ENCODE measurements at places on chromosomes 13 and 19.

DNA sequence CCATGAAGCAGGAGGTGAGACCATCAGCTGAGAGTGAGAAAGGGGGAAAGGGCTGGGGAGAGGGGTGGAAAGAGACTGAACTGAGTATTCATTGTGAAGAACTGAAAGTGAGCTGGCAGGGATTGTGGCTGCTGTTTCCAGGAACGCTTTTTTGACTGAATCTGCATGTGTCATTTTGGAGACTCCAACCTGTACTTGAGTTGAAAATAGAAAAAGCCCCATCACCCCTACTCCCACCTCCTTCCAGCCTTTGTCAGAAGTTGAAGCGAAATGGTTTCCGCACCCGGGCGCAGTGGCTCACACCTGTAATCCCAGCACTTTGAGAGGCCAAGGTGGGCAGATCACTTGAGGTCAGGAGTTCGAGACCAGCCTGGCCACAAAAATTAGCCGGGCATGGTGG, 128.0 kb upstream of the GPR12 start:
- no peak for DNase-seq

DNA sequence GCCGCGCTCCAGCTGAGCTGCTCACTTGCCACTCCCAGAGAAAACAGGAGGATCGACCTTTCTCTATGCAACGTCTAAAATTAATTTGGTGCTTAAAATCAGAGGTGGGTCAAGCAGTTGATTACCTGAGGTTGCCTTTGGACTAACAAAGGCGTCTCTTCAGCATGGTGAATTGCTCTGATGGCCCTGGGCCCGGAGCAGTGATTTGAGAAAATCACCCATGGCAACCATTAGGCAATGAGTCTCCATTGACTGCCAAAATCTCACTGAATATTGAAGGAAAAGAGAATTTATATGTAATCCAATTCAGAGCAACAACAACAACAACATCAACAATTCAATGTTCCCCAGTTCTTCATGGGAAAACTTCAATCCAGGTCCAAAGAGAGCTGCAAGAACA, 61.8 kb downstream of the IRS2 start:
- no peak for DNase-seq

DNA sequence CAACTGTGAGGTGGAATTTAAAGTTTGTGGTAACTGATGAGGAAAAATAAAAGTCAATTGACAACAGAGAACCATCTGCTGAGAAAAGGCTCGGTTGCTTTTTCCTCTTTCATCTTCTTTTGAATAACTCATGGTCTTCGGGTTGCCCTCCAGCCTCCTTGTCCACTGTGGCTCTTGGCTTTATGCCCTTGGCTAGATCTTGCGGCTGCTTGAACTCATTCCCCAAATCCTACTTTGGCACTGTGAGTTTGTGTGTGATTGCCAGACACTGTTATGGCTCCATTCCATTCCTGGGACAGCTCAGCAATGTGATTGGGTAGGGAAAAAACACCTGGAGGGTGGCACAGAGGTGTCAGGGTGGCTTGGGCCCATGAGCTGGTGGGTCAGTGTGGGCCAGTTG, 387.4 kb downstream of the DLEU7 start:
- DNase-seq = no peak

DNA sequence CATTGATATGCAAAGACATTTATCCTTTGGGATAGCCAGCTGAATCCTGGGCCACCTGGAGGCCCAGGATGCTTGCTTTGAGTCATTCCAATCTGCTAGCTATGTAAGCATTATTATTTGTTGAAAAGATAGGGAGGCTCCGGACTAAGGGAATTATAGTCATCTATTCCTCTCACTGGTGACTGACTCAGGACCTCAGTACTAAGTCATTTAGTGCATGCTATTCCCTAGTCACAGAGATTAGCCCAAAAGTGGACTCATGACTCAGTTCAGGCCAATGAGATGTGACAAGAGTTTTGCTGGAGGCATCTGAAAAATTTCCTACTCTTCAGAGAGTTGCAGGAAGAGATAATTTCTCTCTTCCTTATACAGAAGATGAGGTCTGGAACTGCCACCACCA, 67.9 kb upstream of the ITM2B start:
- DNase-seq = no peak

DNA sequence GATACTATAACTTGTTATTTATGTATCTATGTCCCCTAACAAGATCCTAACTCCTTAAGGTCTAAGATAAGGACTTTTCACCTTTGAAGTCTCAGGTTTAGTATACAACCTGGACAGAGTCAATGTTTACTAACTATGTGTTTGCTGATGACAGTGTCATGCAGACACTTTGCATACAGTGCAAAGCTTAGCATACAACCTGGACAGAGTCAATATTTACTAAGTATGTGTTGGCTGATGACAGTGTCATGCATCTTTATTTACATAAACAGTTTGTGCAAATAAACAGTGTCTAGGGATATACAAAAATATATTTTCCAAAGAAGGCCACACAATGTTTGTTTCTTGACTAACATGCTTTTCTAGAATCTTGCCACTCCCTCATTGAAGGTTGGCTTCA, 34.7 kb downstream of the DCT start:
- DNase-seq = no peak

DNA sequence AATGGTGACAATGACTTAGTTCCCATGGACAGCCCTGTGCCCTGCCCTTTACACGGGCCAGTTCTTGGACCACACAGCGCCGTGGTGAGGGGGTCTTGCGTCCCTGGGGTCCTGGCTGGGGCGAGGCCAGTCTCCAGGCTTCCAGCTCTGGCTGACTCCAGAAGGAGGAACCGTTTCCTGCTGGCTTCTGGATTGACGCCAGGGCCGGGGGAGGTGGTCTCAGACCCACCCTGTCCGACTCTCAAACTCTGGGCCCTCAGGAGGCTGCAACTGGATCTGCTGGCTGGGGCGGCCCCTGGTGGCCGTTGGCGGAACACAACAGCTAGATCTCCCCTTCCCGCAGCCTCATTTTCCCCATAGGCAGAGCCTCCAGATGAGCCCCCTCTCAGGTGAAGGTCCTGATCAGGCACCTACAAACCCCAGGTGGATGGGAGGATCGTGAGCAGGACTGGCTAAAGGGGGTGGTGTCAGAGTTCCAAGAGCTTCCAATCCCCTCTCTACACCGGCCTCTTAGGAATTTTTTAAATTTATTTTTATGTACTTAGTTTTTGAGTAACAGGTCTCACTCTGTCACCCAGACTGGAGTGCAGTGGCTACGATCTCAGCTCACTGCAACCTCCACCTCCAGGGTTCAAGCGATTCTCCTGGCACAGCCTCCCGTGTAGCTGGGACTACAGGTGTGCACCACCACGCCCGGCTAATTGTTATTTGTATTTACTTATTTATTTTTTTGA, 8.0 kb downstream of the CCDC194 start:
- peak; percentile 81 for DNase-seq

DNA sequence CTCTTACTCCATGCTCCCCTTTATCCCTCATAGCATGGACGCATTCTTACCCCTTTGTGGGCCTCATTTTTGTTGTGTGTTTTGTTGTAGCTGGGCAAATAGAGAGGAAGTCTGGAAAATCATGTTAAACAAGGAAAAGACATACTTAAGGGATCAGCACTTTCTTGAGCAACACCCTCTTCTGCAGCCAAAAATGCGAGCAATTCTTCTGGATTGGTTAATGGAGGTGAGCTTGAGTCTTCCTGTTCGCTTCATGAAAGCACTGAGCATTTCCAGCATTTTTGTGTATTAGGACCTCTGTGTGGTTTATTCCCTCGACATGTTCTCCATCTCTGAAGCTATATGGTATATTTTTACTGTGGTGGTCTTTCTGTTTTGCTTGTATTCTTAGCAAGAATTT, 5.5 kb downstream of the CCNE1 start:
- DNase-seq = no peak

GRCh38 chr13:48304143-48304876, 759 bp downstream of the RB1 start:
- peak; percentile 62 for DNase-seq

DNA sequence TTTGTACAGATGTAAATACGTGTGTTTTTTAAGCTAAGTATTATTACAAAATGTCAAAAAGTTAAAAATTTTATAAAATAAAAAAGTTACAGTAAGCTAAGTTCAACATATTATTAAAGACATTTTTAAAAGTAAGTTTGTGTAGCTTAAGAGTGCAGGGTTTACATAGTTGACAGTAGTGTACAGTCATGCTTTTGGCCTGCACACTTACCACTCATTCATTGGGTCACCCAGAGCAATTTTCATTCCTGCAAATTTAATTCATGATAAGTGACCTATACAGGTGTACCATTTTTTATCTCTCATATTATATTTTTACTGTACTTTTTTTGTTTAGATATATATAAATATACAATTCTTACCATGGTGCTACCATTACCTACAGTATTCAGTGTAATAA, 769.9 kb upstream of the SLITRK6 start:
- no peak for DNase-seq

- peak; percentile 58 for DNase-seq
Measured at GRCh38 chr19:13597640-13598039, 91.4 kb upstream of the CACNA1A start.

GRCh38 chr19:9996541-9996940, 13.8 kb downstream of the COL5A3 start:
- DNase-seq = no peak

- no peak for DNase-seq
Measured at GRCh38 chr13:37942929-37943328, 73.4 kb upstream of the TRPC4 start.

DNA sequence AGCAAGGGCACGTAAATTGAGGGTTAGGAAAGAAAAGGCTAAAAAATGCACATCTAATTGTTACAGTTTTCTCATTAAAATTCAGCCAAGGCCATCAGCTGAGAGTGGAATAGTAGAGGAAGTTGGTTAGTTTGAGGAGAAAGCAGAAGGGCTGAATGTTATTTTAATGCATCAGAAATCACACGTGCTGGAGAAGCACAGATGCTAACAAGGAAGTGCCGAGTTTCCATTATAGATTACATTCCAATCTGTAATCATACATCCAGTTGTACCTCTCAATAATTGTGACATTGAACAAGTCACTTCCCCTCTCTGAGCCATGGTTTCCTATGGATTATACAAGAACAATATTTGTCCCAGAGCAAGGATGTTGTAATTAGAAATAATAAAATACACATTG, 25.1 kb downstream of the FPR3 start:
- no peak for DNase-seq

GRCh38 chr19:58538257-58539168, 5.4 kb upstream of the TRIM28 start:
- DNase-seq = peak; percentile 52

GRCh38 chr19:33094436-33095067, 13.6 kb downstream of the GPATCH1 start:
- DNase-seq = no peak

- no peak for DNase-seq
Measured at GRCh38 chr19:51123381-51123800, 1.3 kb upstream of the SIGLEC9 start.

DNA sequence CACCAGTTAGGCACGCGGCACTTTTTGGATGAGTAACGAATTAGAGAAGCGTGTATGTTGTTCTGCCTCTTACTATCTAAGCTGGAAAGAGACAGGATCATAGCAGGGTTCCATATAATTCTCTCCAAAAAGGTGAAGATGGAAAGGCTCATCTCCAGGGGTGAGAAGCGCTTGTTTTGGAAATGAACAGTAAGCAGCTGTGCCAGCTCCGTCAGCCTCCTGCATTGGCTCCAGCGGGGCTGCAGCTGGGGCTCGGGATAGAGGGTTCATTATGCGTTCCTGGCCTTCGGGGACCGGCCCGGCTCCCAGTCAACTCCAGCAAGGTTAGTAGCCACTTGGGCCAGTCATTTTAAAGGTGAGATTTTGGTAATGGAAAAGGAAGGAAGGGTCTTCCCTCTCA, 155.5 kb downstream of the COL4A1 start:
- no peak for DNase-seq

GRCh38 chr13:32737111-32737571, 150.9 kb downstream of the PDS5B start:
- DNase-seq = no peak
